Gastrocnemius medialis (tissue), 4 donors: ENCODE measurements at places on chromosomes 7 and 10.

DNA sequence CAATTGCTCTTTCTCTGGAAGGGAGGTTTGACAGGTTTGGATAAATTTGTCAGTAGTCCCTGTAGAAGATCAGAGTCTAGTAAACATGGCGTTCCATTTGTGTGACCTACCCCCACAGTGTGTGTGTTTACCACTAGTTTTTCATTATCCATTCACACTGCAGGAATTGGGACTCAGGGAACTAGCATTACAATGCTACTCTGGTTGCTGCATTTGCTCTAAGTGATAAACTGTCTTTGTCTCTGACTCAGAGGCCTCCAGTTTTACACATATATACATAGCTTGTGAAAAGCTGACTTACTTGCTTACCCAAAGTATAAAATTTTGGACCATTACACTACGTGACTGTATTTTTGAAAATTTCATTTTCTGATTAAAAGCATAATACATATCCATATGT, 1604.0 kb downstream of the REEP3 start:
- DNase-seq, result no peak

DNA sequence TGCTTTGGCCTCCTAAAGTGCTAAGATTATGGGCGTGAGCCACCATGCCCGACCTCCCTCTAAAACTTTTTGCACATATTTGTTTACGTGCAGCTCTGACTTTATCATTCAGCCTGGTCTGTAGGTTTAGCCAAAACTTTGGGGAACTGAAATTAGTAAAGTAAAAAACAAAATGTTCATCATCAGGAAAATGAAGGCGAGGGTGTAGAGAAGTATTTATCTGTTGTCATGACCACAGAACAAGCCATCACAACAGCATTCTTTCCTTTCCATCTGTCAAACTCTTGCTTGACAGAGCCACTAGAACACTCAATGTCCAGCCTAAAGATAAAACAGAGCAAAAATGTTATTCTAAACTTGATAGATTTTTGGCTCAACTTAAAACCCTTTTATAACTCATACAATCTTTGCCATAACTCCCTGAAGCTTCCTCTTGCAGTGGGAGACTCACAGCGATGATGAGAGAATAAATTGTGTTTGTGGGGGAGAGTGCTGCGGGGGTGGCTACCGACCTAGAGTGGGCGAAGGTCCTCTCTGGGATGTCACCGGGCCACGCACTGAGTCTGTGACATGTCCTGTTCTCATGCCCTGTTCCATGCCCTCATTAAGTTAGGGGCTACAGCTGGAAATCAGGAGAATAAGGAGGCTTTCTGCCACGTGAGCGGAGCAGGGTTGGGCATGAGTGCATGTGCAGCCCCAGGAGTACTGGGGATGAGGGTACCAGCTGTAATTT, 58.6 kb upstream of the MKRN1 start:
- no peak for DNase-seq

DNA sequence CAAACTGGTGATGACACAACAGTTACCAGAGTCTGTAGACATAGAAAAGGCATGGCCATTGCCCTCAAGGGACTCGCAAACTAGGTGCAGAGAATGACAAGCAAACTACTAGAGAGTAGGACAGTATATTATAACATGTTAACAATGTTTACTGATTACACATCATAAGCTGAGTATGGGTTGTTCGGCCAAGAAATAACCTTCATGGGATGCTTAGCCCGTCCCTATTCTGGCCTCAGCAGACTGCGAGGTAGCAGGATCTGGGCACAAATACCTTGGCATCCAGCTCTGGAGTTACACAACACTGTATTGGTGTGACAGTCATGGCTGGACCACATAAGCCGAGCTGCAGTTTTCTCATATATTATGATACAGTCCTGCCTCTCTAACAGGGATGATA, 51.4 kb downstream of the ABCB4 start:
- no peak for DNase-seq

- peak; percentile 26 for DNase-seq
These were observed 16.2 kb upstream of the DLD start for GRCh38 chr7:107874605-107875446.

DNA sequence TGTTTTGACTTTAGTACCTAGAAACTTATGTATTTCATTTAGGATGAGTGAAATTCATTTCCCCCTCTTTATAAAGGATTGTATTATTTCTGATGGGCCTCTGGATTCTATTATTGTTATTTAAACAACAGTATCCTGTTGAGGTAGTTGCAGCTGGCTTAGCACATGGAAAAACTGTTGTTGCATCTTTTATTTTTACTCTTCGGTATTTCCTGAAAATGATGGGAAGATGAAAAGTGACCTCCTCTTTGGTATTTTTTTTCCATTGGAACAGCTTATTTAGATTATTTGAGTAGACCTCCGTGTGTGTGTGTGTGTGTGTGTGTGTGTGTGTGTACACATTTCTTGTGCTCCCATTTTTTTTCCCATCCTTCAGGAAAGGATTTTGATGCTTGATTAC, 129.8 kb downstream of the PRKG1 start:
- DNase-seq, result no peak

GRCh38 chr7:44375236-44375699, 49.9 kb upstream of the CAMK2B start:
- peak; percentile 64 for DNase-seq

- DNase-seq, result no peak
These were observed 734 bp downstream of the ABCB4 start for GRCh38 chr7:87474533-87475358.

DNA sequence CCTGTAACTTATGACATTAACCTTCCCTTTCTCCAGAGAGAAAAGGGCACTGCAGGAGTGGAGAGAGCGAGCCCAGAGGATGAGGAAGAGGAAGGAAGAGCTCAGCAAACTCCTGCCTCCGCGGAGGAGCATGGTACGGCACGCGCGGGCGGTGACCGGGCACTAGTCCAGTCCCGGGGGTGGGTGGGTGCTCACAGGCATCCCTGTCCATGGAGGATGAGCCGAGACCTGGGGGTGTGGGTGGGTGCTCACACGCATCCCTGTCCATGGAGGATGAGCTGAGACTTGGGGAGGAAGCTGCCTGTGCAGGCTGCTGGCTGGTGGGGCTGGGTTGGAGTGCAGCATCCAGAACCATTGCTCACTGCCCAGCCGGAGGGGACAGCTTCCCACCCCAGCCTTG, 23.8 kb downstream of the LRRC27 start:
- no peak for DNase-seq

DNA sequence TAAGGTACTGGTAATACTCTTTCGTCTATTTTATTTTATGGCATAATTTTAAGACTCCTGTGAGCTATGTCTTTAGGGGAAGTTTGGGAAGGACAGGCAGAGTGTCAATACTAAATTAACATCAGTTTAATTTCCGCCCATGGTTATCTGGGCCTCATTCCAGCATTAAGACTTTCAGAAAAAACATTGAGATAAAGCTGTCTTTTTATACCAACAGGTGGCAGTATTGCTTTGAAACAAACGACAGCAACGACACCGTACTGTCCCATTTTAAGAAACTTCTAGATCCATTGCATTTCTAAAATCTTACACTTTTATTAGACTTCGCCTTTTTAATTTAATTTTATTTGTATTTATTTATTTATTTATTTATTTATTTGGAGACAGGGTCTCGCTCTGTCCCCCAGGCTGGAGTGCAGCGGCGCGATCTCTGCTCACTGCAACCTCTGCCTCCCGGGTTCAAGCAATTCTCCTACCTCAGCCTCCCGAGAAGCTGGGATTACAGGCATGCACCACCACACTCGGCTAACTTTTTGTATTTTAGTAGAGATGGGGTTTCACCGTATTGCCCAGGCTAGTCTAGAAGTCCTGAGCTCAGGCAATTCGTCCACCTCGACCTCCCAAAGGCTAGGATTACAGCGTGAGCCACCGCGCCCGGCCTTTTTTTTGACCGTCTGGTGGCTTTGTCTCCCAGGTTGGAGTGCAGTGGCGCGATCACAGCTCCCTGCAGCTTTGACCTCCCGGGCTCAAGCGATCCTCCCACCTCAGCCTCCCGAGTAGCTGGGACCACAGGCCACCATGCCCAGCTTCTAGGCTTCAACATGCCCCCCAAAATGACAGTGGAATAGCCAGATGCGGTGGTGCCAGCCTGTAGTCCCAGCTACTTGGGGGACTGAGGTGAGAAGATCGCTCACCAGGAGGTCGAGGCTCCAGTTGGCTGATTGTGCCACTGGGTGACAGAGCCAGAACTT, 78.7 kb upstream of the C1GALT1 start:
- DNase-seq, result no peak

GRCh38 chr10:100344241-100344788, 2.7 kb upstream of the SCD start:
- DNase-seq, result no peak

GRCh38 chr7:71343892-71344291, 211.9 kb downstream of the GALNT17 start:
- DNase-seq, result no peak

GRCh38 chr10:122263971-122264370, 7.1 kb upstream of the BTBD16 start:
- peak; percentile 7 for DNase-seq

- DNase-seq, result peak; percentile 93
These were observed at the start of gene HOXA11 for GRCh38 chr7:27185013-27185853. HOXA11 (minus strand) TSS chr7:27185232; CDS start chr7:27185144, 88 bp downstream.

DNA sequence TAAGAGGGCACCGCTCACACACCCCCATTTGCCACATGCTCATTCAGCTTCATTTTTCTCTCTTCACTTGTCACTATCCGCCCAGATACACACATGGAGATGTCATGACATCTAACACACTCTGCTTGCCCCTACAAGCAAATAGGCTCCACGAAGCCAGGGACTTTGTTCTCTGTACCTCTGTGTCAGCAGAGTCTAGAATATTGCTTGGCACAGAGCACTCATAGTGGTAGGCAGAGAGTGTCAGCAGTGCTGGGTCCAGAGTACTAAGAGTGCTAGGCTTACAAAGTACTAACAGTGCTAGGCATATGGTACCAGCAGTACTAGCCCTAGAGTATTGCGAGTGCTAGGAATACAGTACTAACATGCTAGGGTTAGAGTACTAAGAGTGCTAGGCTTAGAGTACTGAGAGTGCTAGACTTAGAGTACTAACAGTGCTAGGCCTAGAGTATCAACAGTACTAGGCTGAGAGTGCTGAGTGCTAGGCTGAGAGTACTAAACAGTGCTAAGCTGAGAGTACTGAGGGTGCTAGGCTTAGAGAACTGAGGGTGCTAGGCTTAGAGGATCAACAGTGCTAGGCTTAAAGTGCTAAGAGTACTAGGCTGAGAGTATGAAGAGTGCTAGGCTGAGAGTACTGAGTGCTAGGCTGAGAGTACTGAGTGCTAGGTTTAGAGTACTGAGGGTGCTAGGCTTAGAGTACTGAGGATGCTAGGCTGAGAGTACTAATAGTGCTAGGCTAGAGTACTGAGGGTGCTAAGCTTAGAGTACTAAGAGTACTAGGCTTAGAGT, 166.1 kb downstream of the PRKAG2 start:
- DNase-seq, result no peak

DNA sequence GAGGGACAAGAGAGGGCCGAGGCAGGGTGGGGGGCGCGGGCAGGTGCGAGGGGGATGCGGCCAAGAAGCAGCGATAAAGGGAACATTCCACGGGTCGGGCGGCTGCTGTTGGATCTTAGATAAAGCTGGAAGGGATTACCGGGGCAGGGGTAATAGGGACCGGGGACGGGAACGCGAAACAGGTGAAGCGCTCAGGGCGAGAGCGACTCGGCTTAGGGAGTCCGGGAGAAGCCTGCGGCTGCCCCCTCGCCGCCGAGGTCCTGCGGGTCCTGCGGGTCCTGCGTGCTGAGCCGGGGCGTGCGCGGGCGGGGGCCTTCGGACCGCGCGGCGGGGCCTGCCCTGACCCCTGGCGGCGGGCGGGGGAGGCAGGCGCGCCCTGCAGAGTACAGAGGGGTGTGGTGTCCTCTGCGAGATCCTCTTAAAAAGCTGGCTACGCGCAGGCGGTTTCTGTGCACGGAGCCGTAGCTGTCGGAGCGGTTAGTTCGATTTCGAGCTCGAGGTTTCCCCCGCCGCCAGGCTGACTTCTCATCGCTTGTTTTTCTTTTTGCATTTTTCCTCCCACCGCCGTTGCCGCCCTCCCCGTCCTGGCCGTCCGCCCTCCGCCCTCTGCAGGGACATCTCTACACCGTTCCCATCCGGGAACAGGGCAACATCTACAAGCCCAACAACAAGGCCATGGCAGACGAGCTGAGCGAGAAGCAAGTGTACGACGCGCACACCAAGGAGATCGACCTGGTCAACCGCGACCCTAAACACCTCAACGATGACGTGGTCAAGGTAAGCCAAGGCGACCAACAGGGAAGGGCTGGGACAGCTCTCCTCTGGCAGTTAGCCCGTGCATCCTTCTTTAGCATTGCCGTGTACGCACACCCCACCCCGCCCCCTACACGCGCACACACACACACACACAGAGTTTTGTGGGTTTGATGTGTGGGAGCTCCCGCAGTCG, 1.4 kb downstream of the CAV1 start:
- peak; percentile 55 for DNase-seq

GRCh38 chr7:74143383-74143782, 30.8 kb upstream of the EIF4H start:
- DNase-seq, result no peak

DNA sequence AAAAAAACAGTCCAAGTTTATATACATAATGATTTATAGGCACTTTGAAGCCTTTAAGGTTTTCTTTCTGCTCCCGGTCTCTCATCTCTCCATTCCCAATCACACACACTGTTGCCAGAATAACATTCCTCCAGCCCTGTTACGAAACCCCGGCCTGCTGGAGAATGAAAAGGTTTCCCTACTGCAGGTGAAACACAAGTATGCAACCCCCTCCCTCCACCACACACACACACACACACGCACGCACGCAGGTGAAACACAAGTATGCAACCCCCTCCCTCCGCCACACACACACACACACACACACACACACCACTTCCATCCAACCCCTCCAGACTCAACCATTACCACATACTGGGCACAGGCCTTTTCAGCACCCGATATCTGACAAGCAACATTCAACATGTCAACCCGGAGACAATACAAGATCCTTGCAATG, 87.5 kb downstream of the PARD3 start:
- DNase-seq, result no peak

GRCh38 chr7:99949645-99950228, 20.3 kb upstream of the GJC3 start:
- DNase-seq, result no peak

- no peak for DNase-seq
These were observed 26.4 kb downstream of the CHST15 start for GRCh38 chr10:124066781-124067714.

GRCh38 chr7:76129366-76129765, 72.3 kb upstream of the SRRM3 start:
- no peak for DNase-seq

DNA sequence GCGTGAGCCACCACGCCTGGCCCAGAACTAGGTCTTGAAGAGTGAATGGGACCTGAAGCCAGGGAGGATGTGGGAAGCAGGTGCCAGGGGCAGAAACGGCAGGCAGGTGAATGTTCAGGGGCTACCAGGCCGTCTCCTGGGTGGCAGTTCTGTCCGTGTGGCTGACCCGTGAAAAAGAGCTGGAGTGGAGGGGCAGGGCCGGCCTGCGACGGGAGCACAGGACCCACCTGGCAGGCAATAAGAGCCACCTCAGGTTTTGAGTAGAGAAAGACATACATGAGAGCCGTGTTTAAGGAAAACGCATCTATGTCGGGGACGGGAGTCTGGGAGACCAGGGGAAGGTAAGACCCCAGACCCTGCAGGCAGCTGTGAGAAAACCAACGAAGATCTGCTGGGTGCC, 70.7 kb upstream of the ATP6V0A4 start:
- DNase-seq, result no peak
